ENCODE measurements at places on chromosomes 16 and 17. TPM values are rescaled to one million over a fixed set of nuclear protein-coding genes. Genes with fewer than 3 reads are reported as not detected.

DNA sequence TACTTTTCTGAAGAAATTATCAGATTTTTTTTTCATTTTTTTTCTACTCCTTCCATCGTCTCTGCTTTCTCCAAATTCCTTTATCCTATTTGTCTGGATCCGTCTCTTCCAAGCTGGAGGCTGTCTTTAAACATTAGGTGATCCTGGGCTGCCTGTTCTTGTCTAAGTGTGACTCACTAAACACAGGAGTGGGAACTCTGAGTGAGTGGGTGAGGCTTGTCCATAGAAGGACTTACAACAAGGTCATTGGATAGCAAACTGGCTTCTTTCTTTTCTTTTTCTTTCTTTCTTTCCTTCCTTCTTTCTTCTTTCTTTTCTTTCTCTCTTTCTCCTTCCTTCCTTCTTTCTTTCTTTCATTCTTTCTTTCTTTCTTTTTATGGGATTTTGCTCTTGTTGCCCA lies 18.2 kb downstream of the ALOX15 start:
- peaks cover 14% of the 10 kb centered on the region for H3K4me1 ChIP-seq
- H3K4me3 ChIP-seq, result no peak overlapping the region
- no peak for DNase-seq
- H3K36me3 ChIP-seq, result no peaks in the 10 kb centered on the region
- peaks cover 5% of the 10 kb centered on the region for H3K27me3 ChIP-seq

DNA sequence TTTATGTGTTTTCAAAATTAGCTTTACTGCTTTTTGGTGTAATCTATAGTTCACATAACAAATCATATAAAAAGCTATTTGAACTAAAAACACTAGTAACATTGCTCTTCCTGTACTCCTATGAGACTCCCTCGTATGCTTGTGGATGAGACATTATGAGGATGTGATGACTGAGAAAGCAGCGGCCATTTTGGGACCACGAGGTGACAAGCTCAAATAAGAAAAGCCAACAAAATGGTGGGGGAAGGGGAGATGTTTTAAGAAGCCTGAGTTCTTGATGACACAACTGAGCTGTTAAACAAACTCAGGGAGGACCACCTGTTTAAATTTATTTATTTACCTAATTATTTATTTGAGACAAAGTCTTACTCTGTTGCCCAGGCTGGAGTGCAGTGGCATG lies 4.5 kb downstream of the CCL18 start:
- no peak overlapping the region for H3K4me3 ChIP-seq
- DNase-seq, result no peak
- no peak overlapping the region for H3K27ac ChIP-seq
- peaks cover 8% of the 10 kb centered on the region for H3K27me3 ChIP-seq
- no peaks in the 10 kb centered on the region for H3K36me3 ChIP-seq

- H3K36me3 ChIP-seq, result peaks cover 10% of the 10 kb centered on the region
- H3K27me3 ChIP-seq, result no peaks in the 10 kb centered on the region
- H3K4me1 ChIP-seq, result peaks cover 32% of the 10 kb centered on the region
- H3K27ac ChIP-seq, result peak overlapping the region; percentile 98
Observed at GRCh38 chr17:2406271-2406902, 5.5 kb upstream of the MNT start.

Gene TEX14
- 0.17 TPM for total RNA-seq

GRCh38 chr17:39634384-39634871 lies 2.5 kb upstream of the STARD3 start:
- H3K27me3 ChIP-seq, result peaks cover 13% of the 10 kb centered on the region
- H3K36me3 ChIP-seq, result no peaks in the 10 kb centered on the region
- H3K4me3 ChIP-seq, result peak overlapping the region; percentile 20
- no peak overlapping the region for H3K27ac ChIP-seq

GRCh38 chr16:67490335-67491096 lies 7.2 kb upstream of the AGRP start:
- DNase-seq, result no peak
- H3K4me3 ChIP-seq, result no peak overlapping the region
- H3K4me1 ChIP-seq, result peaks cover 7% of the 10 kb centered on the region
- H3K27me3 ChIP-seq, result no peaks in the 10 kb centered on the region

Gene SCNN1G
- total RNA-seq, result 1.4 TPM

GRCh38 chr16:81942007-81942601 lies 69.2 kb downstream of the SDR42E1 start:
- no peak overlapping the region for H3K27ac ChIP-seq
- no peak for DNase-seq
- H3K4me1 ChIP-seq, result peaks cover 7% of the 10 kb centered on the region
- H3K27me3 ChIP-seq, result no peaks in the 10 kb centered on the region
- H3K4me3 ChIP-seq, result no peak overlapping the region

DNA sequence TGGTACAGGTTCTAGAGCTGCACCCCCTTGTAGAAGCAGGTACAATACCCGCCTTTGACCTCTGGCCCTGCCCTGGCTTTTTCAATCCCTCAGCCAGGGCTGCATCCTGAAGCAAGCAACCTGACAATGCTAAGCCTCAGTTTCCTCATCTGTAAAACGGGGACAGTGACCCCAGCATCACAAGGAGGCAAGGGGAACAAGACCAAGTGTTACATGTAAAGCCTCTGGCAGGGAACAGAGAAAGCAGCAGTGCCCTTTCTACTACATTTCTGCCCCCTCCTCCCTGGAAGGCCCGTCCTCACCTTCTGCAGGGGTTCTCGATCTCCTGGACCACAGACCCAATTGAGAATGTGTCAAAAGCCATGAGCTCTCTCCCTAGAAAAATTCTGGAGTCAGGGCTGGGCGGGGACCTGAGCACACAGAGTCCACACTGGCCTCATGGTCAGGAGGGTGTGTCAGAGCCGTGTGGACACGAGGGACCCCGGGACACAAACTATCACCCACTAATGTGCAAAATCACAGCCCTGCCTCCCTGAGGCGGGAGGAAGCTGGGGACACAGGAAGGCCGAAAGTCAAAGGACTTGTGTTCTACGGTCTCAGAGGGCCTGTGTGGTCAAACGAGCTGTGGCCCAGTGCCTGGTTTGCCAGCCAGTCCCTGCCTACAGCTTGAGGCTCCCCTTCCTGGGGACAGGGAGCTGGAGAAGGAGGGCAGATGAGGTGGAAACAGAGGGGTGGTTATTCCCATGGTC lies 27.5 kb downstream of the LRRC75A start:
- no peak for DNase-seq
- H3K4me1 ChIP-seq, result peaks cover 7% of the 10 kb centered on the region
- H3K4me3 ChIP-seq, result no peak overlapping the region
- H3K36me3 ChIP-seq, result no peaks in the 10 kb centered on the region

DNA sequence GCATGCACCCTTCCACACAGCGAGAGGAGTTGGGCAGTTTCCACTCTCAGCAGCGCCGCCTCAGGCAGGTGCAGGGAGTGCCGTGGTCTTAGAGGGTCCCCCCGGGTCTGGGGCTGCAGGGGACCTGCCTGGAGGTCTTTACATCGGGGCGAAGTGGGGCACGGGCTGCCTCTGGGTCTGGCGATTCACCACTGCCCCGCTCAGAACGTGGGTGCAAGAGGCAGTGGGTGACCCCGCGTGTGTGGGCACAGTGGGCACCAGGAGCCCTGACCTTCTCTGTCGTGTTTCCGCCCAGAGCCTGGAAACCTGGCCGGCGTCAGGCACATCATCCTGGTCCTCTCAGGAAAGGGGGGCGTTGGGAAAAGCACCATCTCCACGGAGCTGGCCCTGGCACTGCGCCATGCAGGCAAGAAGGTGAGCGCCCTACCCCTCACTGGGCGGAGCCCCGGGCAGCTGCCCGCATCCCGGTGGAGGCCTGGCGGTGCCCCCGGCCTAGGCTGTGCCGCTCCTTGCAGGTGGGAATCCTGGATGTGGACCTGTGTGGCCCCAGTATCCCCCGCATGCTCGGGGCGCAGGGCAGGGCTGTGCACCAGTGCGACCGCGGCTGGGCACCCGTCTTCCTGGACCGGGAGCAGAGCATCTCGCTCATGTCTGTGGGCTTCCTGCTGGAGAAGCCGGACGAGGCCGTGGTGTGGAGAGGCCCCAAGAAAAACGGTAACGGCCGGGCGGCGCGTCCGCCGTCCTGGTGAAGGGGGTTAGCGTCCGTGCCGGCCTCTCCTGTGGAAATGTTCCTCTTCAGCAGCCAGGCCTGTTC lies 3.7 kb downstream of the NUBP2 start:
- no peak for DNase-seq
- H3K27me3 ChIP-seq, result no peaks in the 10 kb centered on the region
- H3K4me1 ChIP-seq, result peaks cover 9% of the 10 kb centered on the region
- no peak overlapping the region for H3K4me3 ChIP-seq
- H3K27ac ChIP-seq, result no peak overlapping the region
- H3K36me3 ChIP-seq, result peaks cover 3% of the 10 kb centered on the region

- peak within 1 kb of the TSS; percentile 86 for H3K4me3 ChIP-seq
- peaks cover 9% of the 10 kb centered on the region for H3K27me3 ChIP-seq
- peak; percentile 85 for DNase-seq
- peak within 1 kb of the TSS; percentile 64 for H3K27ac ChIP-seq
- no peaks in the 10 kb centered on the region for H3K36me3 ChIP-seq
- H3K4me1 ChIP-seq, result no peaks in the 10 kb centered on the region
Observed at GRCh38 chr17:80991645-80992076, at the start of gene CHMP6. CHMP6 (plus strand) TSS chr17:80991841; CDS start chr17:80991919, 78 bp downstream.

Gene SNX20
- total RNA-seq, result not detected

- DNase-seq, result no peak
- peaks cover 35% of the 10 kb centered on the region for H3K4me1 ChIP-seq
Observed at GRCh38 chr17:32523017-32523680, 36.4 kb downstream of the CDK5R1 start.

DNA sequence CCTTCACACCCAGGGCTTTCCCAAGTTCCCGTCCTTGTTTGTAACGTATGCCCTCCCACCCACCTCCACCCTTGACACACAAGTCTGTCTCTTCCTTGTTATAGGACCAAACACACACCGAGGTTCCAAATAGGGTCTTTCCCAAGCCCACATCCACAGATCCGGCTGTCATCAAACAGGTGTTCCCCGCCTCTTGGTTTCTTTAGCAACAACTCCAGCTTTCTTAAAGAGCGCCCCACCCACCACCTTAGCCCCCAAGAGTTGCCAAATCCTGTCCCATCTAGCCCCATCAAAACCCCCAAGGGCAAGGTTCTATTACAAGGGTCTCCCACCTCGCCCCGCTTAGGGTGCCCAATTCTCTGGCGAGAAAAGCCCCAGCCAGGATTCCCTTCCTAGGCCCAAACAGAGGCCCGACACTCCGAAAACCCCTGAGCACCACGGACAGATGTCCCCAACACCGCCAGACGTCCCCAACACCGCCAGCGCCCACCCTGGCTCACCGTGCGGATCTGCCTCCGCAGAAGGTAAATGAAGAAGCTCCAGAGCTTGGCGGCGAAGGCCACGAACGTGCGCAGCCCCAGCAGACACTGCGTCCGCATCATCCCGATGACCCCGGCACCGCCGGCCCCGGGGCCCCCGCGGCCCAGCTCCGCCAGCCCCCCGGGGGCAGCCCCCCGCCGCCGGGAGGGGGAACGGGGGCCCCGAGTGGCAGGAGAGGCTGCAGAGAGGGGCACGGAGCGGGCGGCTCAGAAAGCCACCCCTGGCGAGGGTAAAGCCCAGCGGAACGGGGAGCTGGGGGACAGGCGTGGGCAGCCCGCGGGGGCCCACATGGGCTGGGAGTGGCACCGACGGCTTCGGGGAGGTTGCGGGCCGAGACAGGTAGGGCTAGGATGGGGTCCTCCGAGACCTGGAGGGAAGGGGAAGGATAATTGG lies 573 bp downstream of the CTDNEP1 start:
- peaks cover 37% of the 10 kb centered on the region for H3K4me1 ChIP-seq
- H3K27ac ChIP-seq, result peak overlapping the region; percentile 92
- peaks cover 22% of the 10 kb centered on the region for H3K36me3 ChIP-seq
- peak overlapping the region; percentile 97 for H3K4me3 ChIP-seq

Gene MFSD6L
- 3.6 TPM for total RNA-seq

Gene PHOSPHO1
- total RNA-seq, result not detected

All from type B pancreatic cell (in vitro differentiated cells).